ENCODE measurements at places on chromosomes 2 and 18. TPM values are rescaled to one million over a fixed set of nuclear protein-coding genes. Genes with fewer than 3 reads are reported as not detected.

DNA sequence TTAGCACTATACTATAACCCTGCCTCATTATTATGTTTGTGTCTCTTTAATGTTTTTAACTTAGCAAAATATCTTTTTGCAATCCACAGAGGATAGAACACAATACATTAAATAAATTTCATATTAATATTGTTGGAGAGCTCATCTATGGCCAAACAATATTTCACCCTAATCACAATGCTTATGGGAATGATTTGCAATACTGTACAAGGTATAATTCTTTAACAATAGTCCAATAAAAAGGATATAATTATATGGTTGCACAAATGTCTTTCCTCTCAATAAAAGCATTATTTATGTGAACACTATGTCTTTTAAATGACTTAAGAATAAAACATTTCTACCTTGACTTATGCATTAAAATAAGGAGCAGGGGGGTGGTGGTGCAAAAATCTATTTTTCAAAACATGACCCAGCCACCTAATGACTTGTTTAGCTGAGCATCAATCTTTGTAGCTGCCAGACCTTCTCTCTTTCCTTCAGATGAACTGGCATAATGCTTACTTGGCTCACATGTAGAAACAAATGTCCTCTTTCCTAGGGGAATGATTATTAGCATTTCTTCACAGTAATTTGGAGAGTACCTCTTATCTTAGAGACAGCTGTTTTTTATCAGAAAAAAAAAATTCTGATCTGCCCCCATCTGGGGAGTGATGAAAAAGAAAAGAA, 1933.6 kb upstream of the LRRTM1 start:
- DNase-seq = no peak

- DNase-seq = no peak
These were observed 115.5 kb downstream of the LAMA1 start for GRCh38 chr18:7002107-7002506.

GRCh38 chr2:9950521-9951271, 797 bp upstream of the GRHL1 start:
- DNase-seq = peak; percentile 65

CCL20 gene
- total RNA-seq = 46.3 TPM

Data from right lobe of liver (tissue), 6 donors.